ENCODE measurements at places on chromosomes 2 and 18.

GRCh38 chr2:150387586-150388288 lies 99.7 kb downstream of the RND3 start:
- DNase-seq = no peak

GRCh38 chr2:71767663-71768062 lies 314.3 kb downstream of the DYSF start:
- no peak for DNase-seq

GRCh38 chr2:189412330-189412953 lies 28.8 kb upstream of the WDR75 start:
- no peak for DNase-seq

DNA sequence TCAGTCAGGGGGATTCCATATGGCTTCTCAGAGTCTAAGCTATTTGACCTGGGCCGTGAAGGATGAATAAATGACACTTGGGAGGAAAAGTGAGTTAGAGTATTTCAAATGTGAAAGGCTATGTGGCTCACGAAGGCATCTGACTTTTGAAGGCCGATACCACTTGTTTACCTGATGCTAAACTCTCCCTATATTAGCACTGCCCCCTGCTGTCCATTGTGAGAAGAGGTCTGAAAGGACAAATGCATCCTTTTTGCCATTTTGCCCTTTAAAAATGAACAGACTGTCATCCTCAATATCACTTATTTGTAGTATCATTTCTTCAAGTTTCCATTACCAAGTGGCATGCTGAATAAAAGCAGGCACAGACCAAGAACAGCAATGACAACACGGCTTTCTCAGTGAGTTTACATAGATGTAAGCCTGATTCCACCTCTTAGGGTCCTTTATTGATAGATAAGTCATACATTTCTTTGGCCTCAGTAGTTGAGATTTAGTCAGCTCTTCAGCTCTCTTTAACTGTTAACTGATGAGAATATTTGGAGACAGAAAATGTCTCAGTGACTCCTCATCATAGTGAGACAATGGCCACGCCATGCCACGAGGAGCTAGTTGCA lies 40.1 kb downstream of the DOCK10 start:
- no peak for DNase-seq

GRCh38 chr2:29753671-29754444 lies 167.5 kb downstream of the ALK start:
- DNase-seq = no peak

All from 8988T (cell line).